ENCODE measurements at places on chromosomes 5 and 9.

DNA sequence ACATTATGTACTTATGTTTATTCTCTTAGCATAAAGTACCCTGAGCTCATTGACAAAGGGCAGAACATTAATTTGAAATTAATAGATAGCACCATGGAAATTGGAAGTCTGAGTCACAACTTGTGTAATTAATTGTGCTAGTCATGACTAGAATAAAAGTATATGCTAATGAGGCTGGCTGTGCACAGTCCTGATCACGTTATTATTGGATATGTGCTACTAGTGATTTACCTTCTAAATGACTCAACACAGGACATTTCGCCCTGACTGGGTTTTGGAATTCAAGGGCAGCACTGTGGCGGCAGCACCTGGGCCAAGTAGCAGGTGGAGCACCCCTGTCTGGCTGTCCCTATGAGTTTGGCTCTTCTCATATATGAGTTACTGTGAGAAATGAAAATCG, 341.8 kb downstream of the ICE1 start:
- no peak for DNase-seq

DNA sequence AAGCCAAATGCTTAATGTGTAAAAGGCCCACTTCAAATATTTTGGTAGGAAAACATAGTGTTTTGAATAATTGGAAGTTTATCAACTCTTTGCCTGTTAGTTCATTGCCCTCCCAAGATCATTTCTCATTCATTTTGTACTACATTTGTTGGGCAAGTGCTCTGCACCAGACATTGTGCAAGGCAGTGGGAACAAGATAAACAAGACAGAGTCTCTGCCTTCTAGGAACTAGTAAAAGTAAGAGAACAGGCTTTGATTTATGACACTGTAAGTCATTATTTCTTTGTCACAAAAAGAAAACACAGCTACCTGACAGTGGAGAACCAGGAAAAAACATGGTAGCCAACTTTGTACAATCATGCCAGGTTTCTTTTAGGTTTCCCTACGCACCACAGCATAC, 63.7 kb upstream of the PAM start:
- DNase-seq, result no peak

DNA sequence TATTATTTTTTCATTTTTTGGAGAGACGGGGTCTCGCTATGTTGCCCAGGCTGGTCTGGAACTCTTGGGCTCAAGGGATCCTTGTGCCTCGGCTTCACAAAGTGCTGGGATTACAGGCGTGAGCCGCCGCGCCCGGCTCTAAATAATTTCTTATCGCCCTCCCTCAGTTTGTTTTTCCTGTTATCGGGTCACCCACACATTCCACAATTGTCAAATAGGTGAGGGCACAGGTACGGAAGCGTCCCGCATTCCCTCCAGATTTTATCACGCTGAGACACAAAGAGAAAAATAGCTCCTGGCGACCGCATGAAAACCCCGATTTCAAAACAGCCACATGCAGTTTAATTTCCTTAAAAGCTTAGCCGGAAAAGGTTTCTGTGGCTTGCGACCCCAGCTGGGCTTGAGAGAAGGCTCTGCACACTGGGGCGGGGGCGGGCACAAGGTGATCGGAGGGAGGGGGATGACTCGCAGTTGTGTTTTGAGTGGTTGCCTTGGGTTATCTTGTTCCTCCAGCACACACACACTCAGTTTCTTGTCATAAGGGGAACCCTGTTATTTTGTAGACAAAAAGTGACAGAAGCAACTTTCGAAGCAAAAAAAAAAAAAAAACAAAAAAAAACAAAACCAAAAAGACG, 717 bp upstream of the IQGAP2 start:
- peak; percentile 36 for DNase-seq

DNA sequence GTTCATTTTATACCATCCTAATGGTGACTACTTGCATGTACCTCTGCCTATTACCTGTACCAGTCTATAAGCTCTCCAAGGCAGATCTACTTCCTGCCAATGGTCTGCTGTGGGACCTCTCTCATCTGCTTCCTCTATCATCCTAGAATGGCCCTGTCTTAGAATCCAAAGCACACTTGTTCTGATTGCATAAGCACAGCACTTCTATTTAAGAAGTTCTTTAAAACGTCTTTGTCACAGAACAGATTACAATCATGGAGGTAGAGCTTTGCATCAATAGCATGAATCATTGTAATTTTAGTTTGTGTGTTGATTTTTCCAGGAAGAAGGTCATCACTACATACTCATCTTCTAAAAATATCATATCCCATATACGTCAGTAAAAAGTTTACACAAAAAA, 131.8 kb upstream of the ACOT12 start:
- no peak for DNase-seq

DNA sequence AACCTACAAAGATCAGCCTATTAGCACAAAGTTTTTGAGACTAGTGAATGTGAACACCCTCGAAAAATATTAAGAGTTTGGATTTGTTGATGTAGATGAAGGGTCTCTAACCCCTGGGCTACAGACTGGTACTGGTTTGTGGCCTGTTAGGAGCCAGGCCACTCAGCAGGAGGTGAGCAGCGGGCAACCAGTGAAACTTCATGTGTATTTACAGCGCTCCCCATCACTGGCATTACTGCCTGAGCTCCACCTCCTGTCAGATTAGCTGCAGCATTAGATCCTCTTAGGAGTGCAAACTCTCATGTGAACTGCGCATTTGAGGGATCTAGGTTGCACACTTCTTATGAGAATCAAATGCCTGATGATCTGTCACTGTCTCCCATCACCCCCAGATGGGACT, 11.2 kb upstream of the PAM start:
- DNase-seq, result no peak

DNA sequence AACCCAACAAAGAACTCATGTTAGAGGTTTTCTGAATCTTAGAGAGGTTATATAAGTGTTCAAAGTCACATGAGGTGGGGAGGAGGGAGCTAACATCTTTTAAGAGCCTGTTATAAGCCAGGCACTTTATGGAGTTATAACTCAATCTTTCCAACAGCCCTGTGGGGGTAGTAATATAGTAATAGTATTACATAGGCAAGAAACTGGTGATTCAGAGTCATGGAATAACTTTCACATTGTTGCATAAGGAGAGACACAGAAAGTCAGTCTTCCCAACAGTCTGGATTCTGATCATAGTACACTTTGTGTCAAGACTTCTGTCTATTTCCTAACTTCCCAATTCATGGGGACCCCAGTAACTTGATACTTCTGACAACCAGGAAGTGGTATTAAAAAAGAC, 89.2 kb downstream of the ACER2 start:
- DNase-seq, result no peak

- no peak for DNase-seq
Measured at GRCh38 chr9:137074657-137075274, 2.6 kb upstream of the UAP1L1 start.

GRCh38 chr5:54095969-54096368, 214.4 kb downstream of the ARL15 start:
- DNase-seq, result no peak

GRCh38 chr5:134051305-134051704, 46.5 kb upstream of the VDAC1 start:
- no peak for DNase-seq

DNA sequence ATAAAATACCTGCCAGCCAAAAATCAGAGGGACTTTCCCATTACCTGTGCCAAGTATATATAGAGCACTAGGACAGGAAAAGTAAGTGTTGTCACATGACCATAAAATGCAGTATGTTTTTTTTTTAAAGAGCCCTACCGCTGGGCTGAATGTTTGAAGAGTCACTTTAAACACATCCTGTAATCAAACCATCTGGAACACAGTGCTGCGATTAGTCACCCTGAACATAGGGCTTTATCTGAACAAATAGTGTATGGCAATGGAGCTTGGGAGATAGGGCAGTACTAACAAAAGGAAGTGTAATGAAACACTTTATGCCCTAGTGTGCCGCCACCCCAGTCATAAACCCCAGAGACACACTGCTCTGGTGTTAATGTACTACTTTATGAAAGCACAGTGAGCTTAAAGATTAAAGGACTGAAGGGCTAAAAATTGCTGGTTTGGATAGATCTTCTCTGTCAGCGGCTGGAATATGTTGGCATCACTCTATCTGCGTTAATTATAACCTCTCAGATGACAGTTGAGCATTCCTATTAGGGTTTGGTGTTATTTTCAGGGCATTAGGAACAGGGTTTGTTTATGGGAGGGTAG, 90.4 kb downstream of the ZNF608 start:
- no peak for DNase-seq

DNA sequence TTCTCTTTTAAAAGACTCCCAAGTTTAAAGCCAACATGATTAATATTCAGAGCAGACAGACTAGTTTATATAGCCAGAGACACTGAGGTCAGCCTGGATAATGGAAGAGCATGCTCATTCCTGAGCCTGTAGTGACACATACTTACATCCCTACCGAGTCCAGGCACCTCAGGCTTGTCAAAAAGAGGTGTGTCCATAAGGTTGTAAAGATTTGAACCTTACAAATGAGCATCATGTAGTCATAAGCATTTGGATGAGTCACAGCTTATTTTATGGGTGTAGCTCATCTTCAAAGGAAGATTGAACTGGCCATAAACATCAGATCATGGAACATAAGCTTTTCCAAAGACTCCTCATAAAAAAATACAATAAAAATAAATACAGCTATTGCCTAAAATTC, 333.5 kb downstream of the EFNA5 start:
- DNase-seq, result no peak

DNA sequence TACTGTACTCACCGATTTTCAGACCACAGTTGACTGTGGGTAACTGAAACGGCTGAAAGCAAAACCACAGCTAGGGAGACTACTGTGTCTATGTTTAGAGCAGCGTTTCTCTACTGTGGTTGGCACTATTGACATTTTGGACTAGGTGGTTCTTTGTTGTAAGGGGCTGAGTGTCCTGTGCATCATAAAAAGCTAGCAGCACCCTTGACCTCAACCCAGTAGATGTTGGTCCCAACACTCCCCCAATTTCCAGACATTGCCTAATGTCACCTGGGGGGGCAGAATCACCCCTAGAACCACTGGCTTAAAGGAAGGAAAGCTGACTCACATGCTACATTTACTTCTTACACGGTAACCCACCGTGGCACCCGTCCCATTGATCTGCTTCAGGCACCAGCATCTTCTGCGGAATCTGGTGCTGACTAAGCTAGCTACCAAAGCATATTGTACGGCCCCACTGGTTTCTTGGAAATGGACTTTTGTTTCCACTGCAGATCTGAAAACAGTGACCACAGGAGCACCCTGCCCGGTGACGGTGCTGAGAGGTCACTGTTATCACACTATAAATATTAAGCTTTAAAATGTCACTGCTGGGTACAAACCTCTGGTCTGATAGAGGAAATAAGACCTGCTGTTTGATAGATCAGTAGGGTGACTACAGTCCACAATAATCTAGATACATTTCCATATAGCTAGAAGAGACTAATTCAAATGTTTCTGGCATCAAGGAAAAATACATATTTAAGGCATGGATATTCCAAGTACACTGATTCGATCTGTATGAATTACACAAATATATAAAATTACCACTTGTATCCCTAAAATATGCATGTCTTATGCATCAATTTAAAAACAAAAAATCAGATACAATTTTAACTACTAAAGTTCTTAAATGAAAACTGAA, 151.4 kb downstream of the HSD17B3 start:
- no peak for DNase-seq

DNA sequence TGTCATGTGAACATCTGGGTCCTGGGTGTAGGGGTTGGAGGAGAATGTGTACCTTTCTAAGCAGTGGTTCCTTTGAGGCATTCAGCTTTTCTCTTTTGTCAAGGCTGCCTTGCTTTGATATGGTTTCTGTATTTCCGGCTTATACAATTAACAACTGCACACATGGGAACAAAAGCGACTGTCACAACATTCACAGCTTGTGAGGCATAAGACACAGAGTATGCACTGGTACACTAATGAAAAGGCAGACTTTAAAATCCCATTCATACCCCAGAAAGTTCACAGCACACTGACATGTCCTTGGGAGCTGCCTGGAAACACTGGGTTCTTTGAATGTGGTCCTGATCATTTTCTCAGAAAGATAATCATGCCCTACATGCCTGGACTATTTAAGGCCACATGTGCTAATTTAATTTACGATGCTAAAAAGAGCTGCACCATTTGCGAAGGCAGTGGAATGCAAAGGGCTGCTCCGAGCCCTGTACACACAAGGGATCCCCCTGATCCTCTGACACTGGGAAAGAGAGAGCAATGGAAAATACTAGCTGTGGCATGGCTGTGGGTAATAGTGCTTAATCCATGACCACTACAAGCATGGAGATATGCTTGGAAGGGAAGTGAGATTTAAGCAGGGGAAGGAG, 131.8 kb downstream of the EFNA5 start:
- DNase-seq, result no peak

- DNase-seq, result no peak
Measured at GRCh38 chr5:1152771-1153282, 41.0 kb upstream of the SLC12A7 start.

GRCh38 chr5:145408048-145408341, 427.1 kb downstream of the PRELID2 start:
- DNase-seq, result no peak

GRCh38 chr9:71326360-71326759, 204.9 kb upstream of the TRPM3 start:
- no peak for DNase-seq

- no peak for DNase-seq
Measured at GRCh38 chr9:37551888-37552287, 24.3 kb downstream of the FBXO10 start.

DNA sequence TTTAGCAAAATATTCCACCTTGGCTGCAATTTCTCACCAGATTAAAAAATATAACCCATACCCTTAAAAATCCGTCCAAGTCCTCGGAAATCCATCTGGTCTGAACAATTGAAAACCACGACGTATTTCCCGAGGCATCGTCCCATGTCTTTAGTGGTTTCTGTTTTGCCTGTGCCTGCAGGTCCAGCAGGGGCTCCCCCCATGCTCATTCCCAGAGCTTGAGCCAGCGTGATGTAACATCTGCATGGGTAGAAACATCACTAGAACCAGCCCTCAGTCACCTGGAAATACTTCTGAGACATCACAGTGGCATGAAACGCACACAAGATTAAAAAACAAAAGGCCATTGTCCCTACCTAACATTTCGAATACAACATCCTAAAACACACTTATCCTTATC, 114.0 kb downstream of the DNAH5 start:
- DNase-seq, result no peak

DNA sequence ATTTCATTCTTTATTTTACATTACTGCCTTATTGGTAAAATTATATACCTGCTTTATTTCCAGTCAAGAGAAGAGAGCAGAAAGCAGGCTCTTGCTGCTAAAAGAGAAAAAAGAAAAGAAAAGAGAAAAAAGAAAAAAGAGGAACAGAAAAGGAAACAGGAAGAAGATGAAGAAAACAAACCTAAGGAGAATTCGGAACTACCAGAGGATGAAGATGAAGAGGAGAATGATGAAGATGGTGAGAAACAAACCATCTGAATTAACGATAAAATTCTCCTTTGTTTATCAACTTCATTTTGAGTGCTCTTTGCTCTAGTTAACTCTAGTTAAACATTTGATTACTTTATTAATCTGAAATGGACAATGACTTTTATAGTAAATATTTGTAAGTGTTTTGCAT, 23.5 kb upstream of the EIF4EBP3 start:
- DNase-seq, result no peak

GRCh38 chr9:110935829-110936228, 102.4 kb downstream of the LPAR1 start:
- no peak for DNase-seq

All from ovary (tissue), 10 donors.